Cortex of kidney (tissue), 1 donor: ENCODE measurements at places on chromosomes 12 and 14.

- DNase-seq = no peak
Observed at GRCh38 chr14:61512026-61512834, 183.1 kb upstream of the HIF1A start.

- no peak for DNase-seq
Observed at GRCh38 chr14:22606380-22606779, 8.3 kb downstream of the ABHD4 start.

DNA sequence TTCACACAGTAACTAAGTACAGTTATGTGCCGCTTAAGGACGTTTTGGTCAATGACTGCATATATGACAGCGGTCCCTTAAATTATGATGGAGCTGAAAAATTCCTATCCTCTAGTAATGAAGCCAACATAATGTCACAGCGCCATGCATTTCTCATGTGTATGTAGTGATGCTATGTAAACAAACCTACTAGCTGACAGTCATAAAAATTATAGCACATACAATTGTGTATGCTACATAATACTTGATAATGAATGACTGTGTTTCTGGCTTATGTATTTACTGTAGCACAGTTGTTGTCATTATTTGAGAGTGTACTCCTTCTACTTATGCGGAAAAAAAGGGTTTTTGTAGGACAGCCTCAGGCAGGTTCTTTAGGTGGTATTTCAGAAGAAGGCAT lies 99.7 kb downstream of the DACT1 start:
- no peak for DNase-seq

DNA sequence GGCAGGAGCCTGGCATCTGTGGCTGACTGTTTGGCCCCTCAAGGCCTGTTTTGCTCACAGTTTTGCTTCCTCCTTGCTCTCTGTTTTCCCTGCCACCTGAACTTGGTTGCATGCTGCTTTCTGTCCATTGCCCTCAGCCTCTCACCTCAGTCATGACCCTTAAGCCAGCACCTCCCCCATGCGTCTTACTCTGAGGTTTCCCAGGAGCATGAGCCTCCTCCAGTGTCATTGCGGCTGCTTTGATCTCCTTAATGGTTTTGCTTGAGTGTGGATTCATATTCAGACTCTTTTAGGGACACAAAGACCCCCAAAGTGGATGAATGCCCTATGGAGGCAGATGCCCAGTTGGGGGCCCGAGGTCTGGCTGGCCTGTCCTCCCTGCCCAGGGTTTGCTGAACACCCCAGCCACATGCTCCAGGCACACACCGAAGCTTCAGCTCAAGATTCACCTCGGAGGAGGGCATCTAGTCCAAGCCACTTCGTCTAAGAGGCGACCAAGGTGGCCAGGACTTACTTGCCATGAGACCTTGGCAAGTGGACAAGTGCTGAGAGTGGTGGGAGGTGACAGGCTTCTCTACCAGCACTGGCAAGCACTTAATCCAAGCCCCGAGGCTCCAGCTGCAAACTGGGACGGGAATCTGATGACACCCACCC lies 95.4 kb upstream of the DIO3 start:
- DNase-seq = no peak

DNA sequence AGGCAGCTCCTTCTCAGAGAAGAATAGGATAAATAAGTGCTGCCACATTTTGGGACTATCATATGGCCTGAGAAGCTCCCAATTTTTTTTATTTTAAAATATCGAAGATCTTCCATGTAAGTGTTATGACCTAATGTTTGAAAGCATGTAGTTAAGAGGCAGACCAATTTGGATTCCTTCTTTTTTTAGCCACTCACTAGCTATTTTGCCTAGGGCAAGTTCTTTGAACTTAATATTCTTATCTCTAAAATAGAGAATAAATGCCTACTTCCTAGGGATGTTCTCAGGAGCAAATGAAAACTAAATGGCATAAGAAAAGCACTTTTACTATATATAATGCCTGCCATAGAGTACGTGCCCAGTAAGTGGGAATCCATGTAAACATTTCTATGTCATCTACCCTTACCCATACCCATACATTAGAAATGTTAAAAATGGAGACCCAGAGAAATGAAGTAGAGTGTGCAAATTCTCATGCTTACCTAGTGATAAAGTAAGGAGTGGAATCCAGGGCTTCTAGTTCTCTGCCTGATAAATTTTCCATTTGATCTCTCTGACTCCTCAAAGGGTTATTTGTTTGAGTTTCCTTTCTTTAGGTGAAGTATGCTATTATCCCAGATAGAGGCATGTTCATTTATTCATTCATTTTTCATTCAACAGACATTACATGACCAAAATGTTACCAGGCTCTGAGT lies 148.3 kb downstream of the TGFB3 start:
- DNase-seq = no peak

DNA sequence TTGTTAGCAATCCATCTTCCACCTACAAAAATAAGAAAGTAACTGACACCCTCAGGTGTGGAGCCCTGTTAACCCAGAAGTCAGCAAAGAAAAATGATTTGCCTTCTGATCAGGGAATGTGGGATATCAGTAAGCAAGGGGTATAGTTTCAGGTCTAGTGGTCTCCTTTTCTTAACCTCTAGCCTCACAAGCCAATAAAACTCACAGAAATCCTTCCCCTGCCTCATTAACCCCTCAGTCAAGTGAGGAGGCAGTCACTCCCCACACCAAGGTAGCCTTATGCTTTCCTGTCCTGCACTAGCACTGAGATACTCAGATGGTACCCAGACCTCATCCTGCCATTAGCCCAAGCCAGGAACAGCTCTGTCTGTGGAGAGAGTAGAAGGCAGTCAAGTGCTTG lies 103.4 kb upstream of the VASH1 start:
- no peak for DNase-seq

- DNase-seq = no peak
Observed at GRCh38 chr12:53733051-53733806, 6.0 kb upstream of the CALCOCO1 start.

DNA sequence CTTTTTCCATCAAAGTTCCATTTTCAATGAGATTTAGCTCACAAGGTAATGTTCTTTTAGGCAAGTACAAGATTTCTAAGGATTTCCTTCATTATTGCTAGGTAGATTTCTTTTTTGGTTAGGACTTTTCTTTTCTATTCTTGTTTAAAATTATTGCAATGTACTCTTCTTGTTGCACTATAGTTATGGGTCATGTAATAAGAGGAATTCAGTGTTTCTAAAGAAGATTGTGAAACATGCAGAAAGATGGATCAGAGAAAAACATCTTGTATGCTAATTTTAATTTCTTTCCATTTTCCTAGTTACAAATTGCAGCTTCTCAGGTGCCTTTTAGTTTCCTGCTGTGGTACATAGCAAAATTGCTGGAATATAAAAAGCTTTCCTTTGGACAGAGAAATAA lies 56.1 kb downstream of the BTG1 start:
- no peak for DNase-seq

DNA sequence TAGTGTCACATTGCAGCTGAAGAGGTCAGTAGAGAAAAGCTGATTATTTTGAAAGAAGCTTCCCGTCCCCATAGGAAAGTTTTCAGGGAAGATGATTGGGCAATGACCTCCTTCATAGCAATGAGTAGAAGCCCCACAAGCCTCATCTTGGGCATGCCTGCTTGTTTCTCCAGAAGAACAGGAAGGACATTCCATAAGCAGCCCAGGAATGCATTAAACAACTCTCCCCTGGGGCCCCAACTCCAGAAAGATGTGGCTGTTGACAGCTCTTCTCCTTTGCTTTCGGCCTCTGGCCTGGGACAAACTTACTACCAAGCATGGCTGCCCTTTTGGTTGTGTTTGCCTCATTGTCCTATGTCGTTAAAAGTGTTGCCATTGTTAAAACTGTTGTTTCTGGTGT lies 5.7 kb upstream of the VDR start:
- no peak for DNase-seq

- DNase-seq = no peak
Observed at GRCh38 chr14:103443111-103443510, 57.9 kb downstream of the MARK3 start.

- no peak for DNase-seq
Observed at GRCh38 chr12:89983622-89984021, 275.0 kb upstream of the ATP2B1 start.

GRCh38 chr12:11578461-11578993 lies 70.9 kb upstream of the ETV6 start:
- no peak for DNase-seq

DNA sequence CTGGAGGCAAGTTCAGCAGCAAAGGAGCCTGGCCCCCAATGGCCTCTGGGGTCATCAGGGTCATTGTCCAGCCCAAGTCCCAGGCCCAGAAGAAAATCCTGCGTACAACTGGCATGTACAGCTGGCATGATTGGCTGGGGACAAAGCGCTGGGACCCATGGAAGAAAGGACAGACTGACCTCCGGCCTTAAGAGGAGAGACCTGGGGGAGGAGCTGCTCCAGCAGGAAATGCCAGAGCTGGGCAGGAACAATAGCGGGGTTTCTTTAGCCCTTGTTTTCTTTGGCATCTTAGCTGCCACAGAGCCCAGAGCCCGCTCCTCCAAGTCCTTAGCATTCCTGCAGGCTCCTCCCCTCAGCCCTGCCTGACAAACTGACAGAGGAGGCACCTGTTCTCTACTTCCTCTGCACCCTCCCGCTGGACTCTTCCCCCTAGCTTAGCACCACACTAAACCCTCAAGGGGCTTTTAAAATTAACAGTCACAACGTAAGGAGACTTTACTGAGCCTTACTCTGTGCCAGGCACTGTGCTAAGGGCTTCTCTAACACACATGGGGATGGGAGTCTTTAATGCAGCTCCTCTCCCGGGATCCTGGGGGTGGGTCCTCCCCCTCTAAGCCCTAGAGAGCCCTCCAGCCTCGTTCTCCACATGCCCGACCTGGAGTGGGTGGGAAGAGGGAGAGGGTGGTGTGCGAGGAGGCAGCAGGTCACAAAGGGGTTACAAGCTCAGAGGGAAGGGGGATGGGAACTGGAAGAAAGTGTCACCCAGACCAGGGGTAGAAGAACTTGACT lies 1.8 kb upstream of the AQP5 start:
- DNase-seq = no peak

DNA sequence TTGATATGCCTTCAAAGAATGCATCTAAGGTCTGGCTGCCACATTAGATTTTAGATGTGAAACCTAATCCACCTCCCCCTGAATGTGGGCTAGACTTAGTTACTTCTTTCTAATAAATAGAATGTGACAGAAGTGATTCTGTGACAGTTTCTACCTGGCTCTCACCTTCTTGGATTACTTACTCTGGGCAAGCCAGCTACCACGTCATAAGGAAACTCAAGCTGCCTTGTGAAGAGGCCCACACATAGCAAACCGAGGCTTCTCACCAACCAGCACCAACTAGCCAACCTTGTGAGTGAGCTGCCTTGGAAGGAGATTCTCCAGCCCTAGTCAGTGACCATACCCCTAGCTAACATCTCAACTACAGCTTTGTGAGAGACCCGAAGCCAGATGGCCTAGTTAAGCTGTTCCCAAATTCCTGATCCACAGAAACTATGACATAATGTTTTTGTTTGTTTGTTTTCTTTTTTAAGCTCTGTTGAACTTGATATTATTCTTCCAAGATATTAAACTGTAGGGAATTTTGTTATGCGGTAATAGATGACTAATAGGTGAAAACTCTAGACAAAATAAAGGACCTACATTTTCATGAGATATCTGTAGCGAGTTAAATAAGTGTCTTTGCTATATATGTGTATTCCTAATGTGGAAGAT lies 6.2 kb downstream of the GPR19 start:
- DNase-seq = no peak

GRCh38 chr12:112978163-112979040 lies at the start of gene OAS2:
Gene OAS2 (plus strand): TSS chr12:112978519. CDS start chr12:112978609, 90 bp downstream.
- no peak for DNase-seq

GRCh38 chr12:3542911-3543310 lies 51.9 kb downstream of the PRMT8 start:
- no peak for DNase-seq

GRCh38 chr12:75944097-75944904 lies 87.3 kb downstream of the PHLDA1 start:
- DNase-seq = no peak

GRCh38 chr14:73633116-73634010 lies 11.4 kb upstream of the DNAL1 start:
- no peak for DNase-seq

DNA sequence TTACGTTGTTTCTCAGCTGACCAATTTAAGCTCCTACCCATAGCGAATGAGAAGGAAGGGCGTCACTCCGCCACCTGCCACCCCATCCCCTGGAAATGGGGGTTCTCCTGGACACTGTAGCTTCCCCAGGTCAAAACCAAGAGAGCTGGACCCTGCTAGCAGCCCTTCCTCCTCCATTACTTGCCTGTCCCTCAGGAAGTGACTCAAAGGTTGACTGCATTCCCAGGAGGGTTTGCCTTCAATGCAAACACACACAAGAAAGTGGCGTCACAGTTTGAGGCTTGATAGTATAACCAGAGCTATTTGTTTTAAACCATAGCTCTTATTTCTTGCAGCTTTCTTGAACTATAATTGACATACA lies 79.1 kb downstream of the KCNK13 start:
- DNase-seq = no peak

DNA sequence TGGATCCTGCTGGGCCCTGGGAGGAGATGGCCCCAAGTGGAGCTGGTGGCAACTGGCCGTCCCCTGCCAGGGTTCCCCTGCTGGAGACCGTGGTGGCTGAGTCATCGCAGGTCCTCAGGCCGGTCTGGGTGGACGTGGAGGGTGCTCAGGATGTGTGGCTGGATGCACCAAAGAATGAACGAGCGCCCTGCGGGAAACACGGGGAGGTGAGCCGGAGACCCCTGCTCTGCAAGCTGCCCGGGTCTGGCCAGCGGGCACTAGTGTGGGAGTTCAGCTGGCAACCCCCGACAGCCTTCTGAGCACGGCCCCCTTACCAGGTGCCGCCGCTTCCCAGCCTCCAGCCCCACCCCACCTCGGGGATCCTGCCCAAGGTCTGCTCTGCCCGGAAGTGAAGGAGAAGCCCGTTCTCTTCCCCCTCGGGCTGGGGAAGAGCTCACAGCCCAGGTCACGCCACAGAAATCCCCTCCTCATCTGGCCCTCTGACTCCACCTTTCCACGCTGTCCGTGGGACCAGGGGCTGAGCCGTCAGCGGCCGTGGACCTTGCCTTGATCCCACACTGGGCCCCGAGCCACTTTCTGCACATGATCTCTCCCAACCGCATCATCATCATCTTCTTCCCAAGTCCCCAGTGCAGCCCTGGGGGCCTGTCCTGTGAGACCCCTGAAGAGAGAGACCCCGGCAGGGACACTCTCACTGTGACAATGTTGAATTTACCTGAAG lies 165.5 kb downstream of the KIF26A start:
- no peak for DNase-seq

GRCh38 chr12:116502141-116502725 lies 56.9 kb upstream of the MAP1LC3B2 start:
- DNase-seq = no peak

DNA sequence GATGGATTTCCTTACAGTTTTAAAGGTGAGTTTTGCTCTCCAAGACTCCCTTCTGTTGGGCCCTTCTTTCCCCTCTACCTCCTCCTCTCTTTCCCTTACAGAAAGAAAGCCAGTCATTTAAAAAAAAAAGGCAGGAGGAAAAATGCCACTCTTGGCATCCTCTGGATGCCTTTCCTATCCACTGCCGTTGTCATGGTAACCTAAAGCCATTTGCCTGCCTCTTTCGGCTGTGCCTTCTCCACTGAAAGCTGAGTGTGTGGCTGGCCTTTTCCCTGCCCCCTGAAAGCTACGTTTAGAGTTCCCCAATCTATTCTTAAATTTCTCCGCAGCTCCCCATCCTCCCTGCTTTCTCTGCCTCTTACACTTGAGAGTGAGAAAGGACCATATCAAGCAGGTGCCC lies 67.1 kb downstream of the TUNAR start:
- DNase-seq = no peak

GRCh38 chr12:118964988-118965387 lies 16.4 kb upstream of the SRRM4 start:
- DNase-seq = no peak
